Chondrocyte (in vitro differentiated cells): ENCODE measurements at places on chromosomes 7 and 10. TPM values are rescaled to one million over a fixed set of nuclear protein-coding genes. Genes with fewer than 3 reads are reported as not detected.

Gene SRRT
- total RNA-seq, result 104 to 138 TPM (median 105 TPM) in 3 replicates

Gene SERPINE1
- 794 to 1,203 TPM (median 1,180 TPM) in 3 replicates for total RNA-seq

Gene BBIP1
- total RNA-seq, result 22.2 to 26.4 TPM (median 25.0 TPM) in 3 replicates

Gene ZNF853
- total RNA-seq, result 13.4 to 16.2 TPM (median 15.1 TPM) in 3 replicates

Gene SEMA3D
- total RNA-seq, result 1.4 to 7.0 TPM (median 2.0 TPM) in 3 replicates

Gene PRSS1
- not detected in 3 replicates for total RNA-seq

Gene ABCA13
- 0.07 to 0.13 TPM (median 0.12 TPM) in 3 replicates for total RNA-seq

Gene OR2A12
- not detected in 3 replicates for total RNA-seq

GRCh38 chr7:149014309-149014708 is 14.0 kb downstream of the PDIA4 start:
- peaks cover 40% of the 10 kb centered on the region for H3K36me3 ChIP-seq
- no peak for DNase-seq
- H3K4me3 ChIP-seq, result no peak overlapping the region
- H3K27ac ChIP-seq, result no peak overlapping the region
- H3K27me3 ChIP-seq, result no peaks in the 10 kb centered on the region

DNA sequence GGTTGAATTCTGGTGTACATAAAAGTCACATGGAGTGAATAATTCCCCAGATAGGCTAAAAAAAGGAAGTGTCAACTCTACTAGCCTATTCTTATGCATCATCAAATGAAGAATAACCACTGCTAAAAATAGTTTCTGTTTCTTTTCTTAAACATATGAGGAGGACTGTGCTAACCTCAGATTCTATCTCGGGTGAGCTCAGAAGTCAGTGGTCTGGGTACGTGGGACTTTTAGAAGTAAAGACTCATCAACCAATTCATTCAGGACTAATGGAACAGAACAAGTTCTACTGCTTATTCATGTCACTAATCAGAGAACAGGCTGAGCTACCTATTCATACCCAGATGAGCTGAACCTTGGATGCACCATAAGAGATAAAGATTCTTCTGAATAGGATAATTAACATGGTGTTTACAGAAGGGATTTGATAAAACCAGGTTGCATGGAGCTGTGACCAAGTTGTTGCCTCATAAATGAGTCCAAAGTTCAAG is 9.5 kb upstream of the ASAH2 start:
- H3K4me1 ChIP-seq, result no peaks in the 10 kb centered on the region
- no peak overlapping the region for H3K27ac ChIP-seq
- H3K27me3 ChIP-seq, result peaks cover 35% of the 10 kb centered on the region

- no peak overlapping the region for H3K27ac ChIP-seq
- no peaks in the 10 kb centered on the region for H3K36me3 ChIP-seq
- peaks cover 23% of the 10 kb centered on the region for H3K27me3 ChIP-seq
- no peak for DNase-seq
- H3K4me3 ChIP-seq, result no peak overlapping the region
Measured at GRCh38 chr10:75924309-75924902, 493.0 kb downstream of the LRMDA start.

DNA sequence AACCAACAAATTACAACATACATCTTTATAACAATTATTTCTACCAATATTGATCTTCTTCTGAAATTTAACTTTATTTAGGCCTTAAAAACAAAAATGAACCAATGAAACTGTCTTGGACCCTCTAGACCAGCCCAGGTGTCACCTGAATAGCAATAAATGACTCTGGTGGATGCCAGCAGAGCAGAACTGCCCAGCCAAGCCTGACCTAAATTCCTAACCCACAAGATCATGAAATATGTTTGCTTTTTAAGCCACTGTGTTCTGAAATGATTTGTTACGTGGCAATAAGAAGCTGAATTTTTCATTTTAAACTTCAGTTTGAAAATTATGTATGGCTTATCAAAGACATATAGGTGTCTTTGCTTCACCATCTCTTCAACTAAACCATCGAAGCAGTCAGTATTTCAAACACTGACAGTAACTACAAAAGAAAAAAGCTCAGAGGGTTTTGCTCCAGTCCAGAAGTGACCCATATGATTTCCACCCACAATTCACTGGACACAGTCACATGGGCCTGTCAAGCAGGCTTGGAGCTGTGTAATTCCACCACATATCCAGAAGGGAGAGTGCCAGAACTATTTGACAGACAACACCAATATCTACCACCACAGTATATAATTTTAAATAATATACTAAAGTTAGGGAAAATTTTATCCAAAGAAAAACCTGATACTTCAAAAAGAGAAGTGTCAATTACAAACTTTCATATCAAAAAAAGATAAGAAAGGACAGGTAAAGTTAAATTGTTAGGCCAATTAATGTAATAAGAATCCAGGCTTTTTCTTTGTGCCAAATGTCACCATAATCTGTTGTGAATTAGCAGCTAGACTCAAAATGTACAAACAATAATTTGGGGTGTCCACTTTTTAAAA is 94.5 kb downstream of the KMT2C start:
- H3K4me1 ChIP-seq, result peaks cover 31% of the 10 kb centered on the region
- no peaks in the 10 kb centered on the region for H3K27me3 ChIP-seq
- H3K36me3 ChIP-seq, result peaks cover 3% of the 10 kb centered on the region
- peak overlapping the region; percentile 88 for H3K27ac ChIP-seq
- H3K4me3 ChIP-seq, result no peak overlapping the region

DNA sequence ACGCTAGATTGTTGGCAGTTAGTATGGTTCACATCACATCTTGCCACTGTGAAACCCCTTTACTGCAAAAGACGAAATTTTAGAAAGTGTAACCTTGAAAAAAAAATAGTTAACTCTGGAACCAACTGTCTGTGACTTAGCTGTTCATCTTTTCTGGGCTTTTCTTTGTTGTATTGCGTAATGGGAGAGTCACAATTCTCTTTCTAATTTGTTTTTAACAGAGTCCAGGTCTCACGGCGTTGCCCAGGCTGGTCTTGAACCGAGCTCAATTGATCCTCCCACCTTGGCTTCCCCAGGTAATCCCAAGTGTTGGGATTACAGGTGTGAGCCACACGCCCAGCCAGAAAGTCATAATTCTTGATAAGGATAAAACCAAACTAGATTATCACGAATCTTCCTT is 14.5 kb downstream of the UBE3C start:
- H3K4me3 ChIP-seq, result no peak overlapping the region
- DNase-seq, result no peak
- no peaks in the 10 kb centered on the region for H3K36me3 ChIP-seq

- H3K4me3 ChIP-seq, result no peak overlapping the region
- peaks cover 8% of the 10 kb centered on the region for H3K36me3 ChIP-seq
- no peak for DNase-seq
- H3K27me3 ChIP-seq, result no peaks in the 10 kb centered on the region
- peak overlapping the region; percentile 24 for H3K27ac ChIP-seq
Measured at GRCh38 chr7:140773104-140773503, 76.6 kb downstream of the NDUFB2 start.

DNA sequence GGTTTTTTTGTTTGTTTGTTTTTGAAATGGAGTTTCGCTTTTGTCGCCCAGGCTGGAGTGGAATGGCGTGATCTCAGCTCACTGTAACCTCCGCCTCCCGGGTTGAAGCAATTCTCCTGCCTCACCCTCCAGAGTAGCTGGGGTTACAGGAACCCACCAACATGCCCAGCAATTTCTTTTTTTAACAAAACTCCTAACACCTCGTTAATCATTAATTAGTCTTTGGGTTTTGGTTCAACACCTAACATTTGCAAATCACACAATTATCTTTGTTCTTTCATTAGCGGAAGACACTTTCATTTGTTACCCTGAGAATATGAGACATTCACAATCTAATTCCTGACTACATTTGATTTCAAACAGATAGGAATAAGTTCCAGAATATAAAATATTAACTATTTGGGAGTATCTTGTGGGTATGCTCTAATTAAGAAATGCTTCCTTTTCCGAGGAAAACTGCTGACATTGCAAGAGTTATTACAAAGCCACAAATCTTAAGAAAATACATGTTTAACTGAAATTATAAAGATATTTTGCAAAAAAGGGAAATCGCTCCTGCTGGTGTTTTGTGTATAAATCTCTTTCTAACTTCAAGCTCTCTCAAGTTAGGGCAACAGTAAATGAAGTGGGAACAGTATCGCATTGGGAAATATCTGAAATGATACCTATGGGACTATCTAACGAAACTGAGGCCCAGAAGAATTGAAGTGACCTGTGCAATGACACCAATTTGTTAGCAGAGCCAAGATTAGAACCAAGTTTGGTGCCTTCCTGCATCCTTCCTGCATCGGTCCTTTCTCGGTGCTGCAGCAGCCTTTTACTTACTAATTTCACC is 1.2 kb upstream of the LSM8 start:
- peaks cover 36% of the 10 kb centered on the region for H3K4me1 ChIP-seq
- H3K27me3 ChIP-seq, result no peaks in the 10 kb centered on the region
- no peak for DNase-seq
- peak overlapping the region; percentile 100 for H3K27ac ChIP-seq
- H3K36me3 ChIP-seq, result peaks cover 5% of the 10 kb centered on the region

DNA sequence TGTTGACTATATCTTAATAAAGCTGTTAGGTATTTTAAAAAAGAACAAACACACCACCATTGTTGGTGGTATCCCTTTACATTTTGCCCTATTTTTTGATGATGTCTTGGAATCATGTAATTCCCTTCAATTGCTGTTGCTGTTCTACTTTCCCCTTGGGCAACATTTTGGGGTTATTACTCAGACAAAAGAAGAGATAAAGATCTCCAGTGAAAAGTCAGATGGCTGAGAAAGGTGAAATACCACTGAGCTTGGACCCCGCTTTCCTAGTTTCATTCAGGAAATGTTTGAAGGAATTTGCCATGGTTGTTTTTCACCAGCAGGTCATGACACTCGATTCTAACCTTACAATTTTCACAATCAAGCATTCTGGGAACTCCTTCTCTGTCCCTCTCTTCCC is 84.6 kb downstream of the MACC1 start:
- no peaks in the 10 kb centered on the region for H3K27me3 ChIP-seq
- no peak overlapping the region for H3K27ac ChIP-seq
- no peaks in the 10 kb centered on the region for H3K36me3 ChIP-seq
- no peak for DNase-seq

- no peak overlapping the region for H3K27ac ChIP-seq
- no peaks in the 10 kb centered on the region for H3K36me3 ChIP-seq
- no peaks in the 10 kb centered on the region for H3K4me1 ChIP-seq
- H3K27me3 ChIP-seq, result no peaks in the 10 kb centered on the region
- no peak for DNase-seq
Measured at GRCh38 chr7:152615031-152615741, 60.8 kb downstream of the XRCC2 start.

- no peak overlapping the region for H3K27ac ChIP-seq
- no peak overlapping the region for H3K4me3 ChIP-seq
- no peaks in the 10 kb centered on the region for H3K27me3 ChIP-seq
- no peaks in the 10 kb centered on the region for H3K36me3 ChIP-seq
- no peak for DNase-seq
Measured at GRCh38 chr10:56662765-56663447, 301.8 kb upstream of the ZWINT start.

- no peak overlapping the region for H3K27ac ChIP-seq
- no peaks in the 10 kb centered on the region for H3K4me1 ChIP-seq
- DNase-seq, result no peak
- no peaks in the 10 kb centered on the region for H3K27me3 ChIP-seq
- H3K36me3 ChIP-seq, result no peaks in the 10 kb centered on the region
Measured at GRCh38 chr10:129525401-129525801, 58.4 kb downstream of the MGMT start.

DNA sequence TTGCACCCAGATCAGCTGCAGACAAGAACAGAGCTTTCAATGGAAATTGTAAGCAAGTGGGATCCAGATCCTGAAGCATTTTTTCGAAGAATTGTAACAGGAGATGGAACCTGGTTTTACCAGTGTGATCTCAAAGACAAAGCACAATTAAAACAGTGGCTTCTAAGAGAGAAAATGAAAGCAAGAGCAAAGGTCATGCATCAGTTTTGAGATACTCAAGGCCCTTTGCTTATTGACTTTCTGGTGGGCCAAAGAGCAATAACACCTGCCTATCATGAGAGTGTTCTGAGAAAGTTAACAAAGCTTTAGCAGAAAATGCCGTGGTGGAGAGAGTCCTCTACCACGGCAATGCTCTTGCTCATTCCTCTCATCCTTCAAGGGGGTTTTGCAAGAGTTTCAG is 194.8 kb downstream of the TMEM178B start:
- H3K27ac ChIP-seq, result no peak overlapping the region
- no peak overlapping the region for H3K4me3 ChIP-seq
- H3K36me3 ChIP-seq, result no peaks in the 10 kb centered on the region
- DNase-seq, result no peak
- H3K27me3 ChIP-seq, result no peaks in the 10 kb centered on the region
- no peaks in the 10 kb centered on the region for H3K4me1 ChIP-seq

GRCh38 chr7:149865437-149865836 is 8.3 kb upstream of the ATP6V0E2 start:
- no peak overlapping the region for H3K4me3 ChIP-seq
- H3K27ac ChIP-seq, result no peak overlapping the region
- no peaks in the 10 kb centered on the region for H3K27me3 ChIP-seq
- no peaks in the 10 kb centered on the region for H3K4me1 ChIP-seq
- H3K36me3 ChIP-seq, result peaks cover 3% of the 10 kb centered on the region

DNA sequence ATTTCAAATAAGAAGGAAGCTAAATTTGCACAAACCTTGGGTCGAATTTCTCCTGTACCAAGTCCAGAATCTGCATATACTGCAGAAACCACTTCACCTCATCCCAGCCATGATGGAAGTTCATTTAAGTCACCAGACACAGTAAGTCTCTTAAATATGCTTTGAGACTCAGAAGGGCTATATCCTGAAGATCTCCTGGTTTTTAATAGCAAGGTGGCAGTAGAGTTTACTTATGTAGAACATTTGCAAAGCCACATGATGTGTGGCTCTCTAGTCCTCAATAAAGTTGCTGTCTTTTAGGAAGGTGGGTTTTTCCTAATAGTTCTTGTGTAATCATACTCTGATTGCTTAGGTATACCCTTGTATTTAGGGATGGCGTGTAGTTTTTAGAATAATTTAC is 8.7 kb downstream of the DBF4 start:
- no peaks in the 10 kb centered on the region for H3K27me3 ChIP-seq
- no peaks in the 10 kb centered on the region for H3K36me3 ChIP-seq
- H3K4me3 ChIP-seq, result no peak overlapping the region
- no peak overlapping the region for H3K27ac ChIP-seq
- no peaks in the 10 kb centered on the region for H3K4me1 ChIP-seq
- no peak for DNase-seq

GRCh38 chr10:114638821-114639625 is 19.1 kb downstream of the ABLIM1 start:
- no peaks in the 10 kb centered on the region for H3K36me3 ChIP-seq
- peak overlapping the region; percentile 50 for H3K27ac ChIP-seq
- H3K4me1 ChIP-seq, result peaks cover 30% of the 10 kb centered on the region
- no peak overlapping the region for H3K4me3 ChIP-seq

- no peak overlapping the region for H3K4me3 ChIP-seq
- DNase-seq, result no peak
- peaks cover 8% of the 10 kb centered on the region for H3K36me3 ChIP-seq
- H3K27me3 ChIP-seq, result peaks cover 80% of the 10 kb centered on the region
- H3K4me1 ChIP-seq, result peaks cover 15% of the 10 kb centered on the region
- H3K27ac ChIP-seq, result no peak overlapping the region
Measured at GRCh38 chr10:8039321-8039881, 15.1 kb upstream of the GATA3 start.

GRCh38 chr7:47572094-47572445 is 9.8 kb downstream of the TNS3 start:
- no peak for DNase-seq
- peaks cover 95% of the 10 kb centered on the region for H3K4me1 ChIP-seq
- H3K27ac ChIP-seq, result peak overlapping the region; percentile 99
- H3K27me3 ChIP-seq, result no peaks in the 10 kb centered on the region
- H3K36me3 ChIP-seq, result peaks cover 34% of the 10 kb centered on the region
